Hematopoietic multipotent progenitor cell (in vitro differentiated cells): ENCODE measurements at places on chromosomes 3 and 15. TPM values are rescaled to one million over a fixed set of nuclear protein-coding genes. Genes with fewer than 3 reads are reported as not detected.

DNA sequence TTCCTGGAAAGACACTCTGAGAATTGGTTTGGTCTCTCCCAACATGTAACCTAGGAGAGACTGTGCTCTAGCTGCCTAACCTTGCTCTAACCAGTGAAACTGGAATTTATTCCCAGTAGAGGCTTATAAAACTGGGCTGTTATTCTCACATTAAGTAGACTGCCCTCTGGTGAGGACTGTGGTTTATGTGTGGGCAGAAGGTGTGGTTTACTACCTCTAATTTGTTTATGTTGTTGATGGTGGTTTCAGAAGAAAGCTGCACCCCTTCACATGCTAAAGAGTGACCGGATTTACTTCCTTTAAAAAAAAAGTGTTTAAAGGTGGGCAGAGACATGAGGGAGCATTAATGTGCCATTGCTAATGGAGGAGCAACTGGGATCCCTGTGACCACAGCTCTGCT lies 273.2 kb downstream of the MECOM start:
- no peak for DNase-seq

DNA sequence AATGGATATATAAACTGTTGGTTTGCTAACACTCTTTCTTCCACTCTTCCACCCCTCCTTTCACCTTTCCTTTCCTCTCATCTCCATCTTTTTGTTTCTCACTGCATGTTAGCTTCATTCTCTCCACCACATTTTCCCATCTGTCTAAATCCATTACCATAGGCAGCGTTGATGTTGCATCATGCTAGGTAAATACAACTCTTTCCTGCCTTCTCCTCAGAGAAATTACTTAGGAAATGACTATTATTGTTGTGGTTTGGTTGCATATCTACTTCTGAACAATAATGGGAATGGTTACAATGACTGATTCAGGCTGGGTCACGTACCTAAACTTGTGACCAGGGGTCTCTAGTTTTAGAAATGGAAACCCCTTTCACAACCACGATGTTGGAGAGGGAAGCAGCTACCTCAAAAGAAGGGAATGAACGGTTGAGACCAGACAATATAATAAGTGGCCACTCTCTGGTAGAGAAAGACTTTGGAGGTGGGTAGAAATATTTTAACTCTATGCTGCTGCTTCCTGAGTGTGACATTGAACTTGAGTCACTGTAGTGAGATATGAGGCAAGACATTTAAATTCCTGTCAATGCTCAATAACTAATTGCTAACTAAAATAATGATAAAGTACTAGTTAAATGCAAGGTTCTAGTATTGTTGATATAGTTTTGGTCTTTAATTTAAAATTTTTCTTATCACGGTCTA lies 314.1 kb upstream of the TGFBR2 start:
- no peak for DNase-seq

The SUSD5 gene
- total RNA-seq = under 0.01 TPM

GRCh38 chr3:34000301-34000700 lies 201.9 kb downstream of the PDCD6IP start:
- DNase-seq = no peak

The RTP3 gene
- not detected for total RNA-seq

GRCh38 chr3:57135964-57136719 lies 29.0 kb downstream of the IL17RD start:
- DNase-seq = no peak

- DNase-seq = no peak
Observed at GRCh38 chr3:136142592-136142991, 53.5 kb downstream of the MSL2 start.
